ENCODE measurements at places on chromosomes 13 and 19.

DNA sequence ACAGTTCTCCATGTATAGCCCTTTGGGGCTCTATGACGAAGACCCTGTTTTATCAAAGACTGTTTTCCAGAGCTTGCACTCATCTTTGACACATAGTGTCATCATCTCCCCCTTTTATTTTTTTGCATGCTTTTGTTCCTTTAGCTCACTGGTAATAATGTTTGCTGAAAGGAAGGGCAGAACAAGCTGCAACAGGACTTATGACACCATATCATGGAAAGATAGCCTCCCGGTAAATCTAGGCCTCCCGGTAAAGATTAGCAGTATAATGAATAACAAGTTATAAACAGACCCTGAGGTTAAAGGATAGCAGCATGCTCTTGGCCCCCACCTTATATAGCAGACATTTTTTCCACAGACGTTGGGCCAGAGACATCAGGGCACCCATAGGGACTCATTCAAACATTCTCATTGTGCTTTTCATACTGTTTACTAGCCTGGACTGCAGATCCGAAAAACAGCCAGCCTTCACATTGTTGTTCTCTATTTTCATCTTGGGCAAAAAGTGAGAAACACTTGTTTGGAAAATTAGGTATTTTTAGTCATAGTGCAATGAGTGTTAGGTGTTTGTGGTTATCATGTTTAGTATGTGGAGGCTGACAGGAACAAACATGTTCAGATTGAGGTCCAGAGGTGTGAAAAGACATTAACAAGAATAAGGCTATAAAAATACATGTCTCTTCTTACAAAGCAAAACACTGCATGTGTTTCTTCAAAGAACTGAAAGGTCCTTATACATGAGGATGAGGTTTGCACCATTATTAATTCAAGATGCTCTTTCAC is 136.9 kb upstream of the SPRY2 start:
- no peak for DNase-seq

DNA sequence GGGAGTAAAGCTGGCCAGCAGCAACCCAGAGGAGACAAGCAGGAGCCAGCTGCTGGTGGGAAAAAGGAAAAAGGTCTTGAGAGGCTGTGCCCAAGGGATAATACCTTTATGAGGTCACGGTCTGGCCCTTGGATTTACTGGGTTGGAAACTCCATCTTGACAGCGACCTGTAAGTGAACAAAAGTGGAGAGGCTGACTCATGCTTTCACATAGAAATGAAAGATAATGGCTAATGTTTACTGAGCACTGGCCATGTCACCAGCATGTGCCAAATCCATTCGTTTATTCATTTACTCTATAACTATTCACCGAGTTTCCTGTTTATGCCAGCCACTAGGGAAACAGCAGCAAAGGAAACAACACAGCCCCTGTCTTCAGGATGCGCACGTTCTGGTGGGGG is 4.7 kb downstream of the VRK3 start:
- DNase-seq: no peak

- DNase-seq: no peak
Observed at GRCh38 chr13:59447846-59448620, 715.7 kb downstream of the DIAPH3 start.

GRCh38 chr19:47435196-47435595 is 15.9 kb upstream of the MEIS3 start:
- no peak for DNase-seq

DNA sequence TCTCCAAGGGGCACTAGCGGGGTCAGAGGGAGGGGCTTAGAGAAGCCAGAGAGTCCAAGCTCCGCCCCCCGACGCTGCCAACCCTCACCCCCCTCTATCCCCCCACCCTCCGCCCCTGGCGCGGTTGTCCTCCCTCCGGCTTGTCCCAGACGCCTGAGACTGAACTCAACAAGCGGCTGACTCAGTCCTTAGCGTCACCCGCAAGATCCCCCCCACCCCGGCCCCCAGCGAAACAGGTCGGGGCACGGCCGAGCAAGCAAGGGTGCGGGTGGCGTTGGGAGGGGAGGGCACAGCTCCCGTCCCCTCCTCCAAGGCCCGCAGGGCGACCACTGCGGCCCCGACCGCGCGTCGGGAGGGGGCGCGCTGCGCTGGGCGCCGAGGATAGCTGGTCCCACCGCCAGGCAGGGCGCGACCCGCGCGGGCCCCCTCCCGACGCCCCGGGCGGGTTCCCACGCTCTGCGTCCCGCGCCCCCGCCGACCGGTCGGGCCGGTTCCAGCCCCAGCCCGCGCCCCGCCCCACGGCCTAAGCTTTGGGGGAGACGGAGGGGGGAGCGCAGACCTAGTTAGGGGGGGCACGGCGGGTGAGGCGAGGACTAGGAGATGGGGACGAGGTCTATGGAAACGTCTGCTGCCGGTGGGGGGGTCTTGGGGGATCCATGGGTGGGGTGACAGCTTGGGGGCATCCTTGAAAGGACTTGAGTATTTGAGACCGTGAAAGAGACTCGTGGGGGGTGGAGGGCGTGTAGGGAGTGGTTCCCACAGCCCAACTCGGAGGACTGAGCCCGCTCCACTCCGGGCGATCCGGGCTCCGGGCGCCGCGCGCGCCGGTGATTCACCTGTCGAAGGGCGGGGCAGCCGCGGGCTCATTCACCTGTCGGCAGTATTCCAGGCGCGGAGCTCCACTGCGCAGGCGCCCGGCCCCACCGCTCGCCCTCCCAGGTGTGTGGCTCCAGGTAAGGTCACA is 5.1 kb downstream of the NOTCH3 start:
- DNase-seq: no peak

- no peak for DNase-seq
Observed at GRCh38 chr19:8321986-8322637, 816 bp downstream of the RPS28 start.

DNA sequence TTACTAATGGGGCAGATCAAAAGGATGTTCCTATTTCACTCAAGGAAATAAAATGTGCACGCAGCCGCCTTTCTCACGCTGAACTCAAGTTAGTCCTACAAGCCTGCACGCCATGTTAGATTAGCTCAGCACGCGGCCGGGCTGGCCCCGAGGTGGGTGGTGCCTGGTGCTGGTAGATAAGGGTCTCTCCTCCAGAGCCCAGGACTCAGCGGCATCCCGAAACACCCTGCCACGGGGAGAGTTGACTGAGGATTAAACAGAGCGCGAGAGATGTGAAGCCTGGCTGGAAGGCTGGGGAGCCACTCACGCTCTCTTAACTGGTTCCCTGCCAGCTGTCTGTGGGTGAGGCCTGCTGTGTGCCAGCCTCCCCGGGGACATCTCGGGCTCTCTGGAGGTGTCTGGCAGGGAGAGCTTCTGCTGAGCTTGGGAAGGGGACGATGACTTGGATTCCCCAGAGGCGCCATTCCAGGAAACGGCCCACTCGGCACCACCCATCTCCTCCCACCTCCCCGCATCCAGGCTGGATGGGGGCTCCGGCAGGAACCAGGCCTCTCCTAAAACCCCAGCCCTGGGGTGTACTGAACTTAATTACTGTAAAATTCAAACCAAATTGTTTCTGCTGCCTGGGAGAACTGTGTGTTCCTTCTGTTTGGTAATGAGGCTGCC is 122.2 kb downstream of the KDM4B start:
- no peak for DNase-seq

DNA sequence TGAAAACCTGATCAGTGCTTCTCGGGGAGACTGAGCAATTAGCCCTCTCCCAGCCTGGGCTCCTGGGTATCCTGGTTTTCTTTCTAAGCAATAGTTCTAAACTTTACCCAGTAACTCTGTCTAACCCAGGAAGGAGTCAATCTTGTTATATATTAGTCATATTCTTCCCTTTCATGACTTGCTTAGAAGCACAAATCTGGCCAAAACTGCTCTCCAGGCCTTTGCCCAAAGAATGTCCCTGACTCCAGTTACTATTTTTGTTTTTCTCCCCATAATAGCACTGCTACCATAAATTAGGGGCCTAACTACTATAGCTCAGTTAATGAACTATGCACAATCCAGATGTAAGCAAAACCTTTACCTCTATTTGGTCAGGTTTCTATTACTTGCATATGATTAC is 355.8 kb upstream of the HTR2A start:
- DNase-seq: no peak

Data from vagina (tissue), 2 donors.